Activated T-cell treated with anti-CD3 and anti-CD28 coated beads, Interleukin-2, amount 50 U/mL, for 24 hours (primary cell): ENCODE measurements at places on chromosomes 5 and 9.
A peak's percentile ranks its signal among the peaks of the same experiment; 100 is the strongest.

DNA sequence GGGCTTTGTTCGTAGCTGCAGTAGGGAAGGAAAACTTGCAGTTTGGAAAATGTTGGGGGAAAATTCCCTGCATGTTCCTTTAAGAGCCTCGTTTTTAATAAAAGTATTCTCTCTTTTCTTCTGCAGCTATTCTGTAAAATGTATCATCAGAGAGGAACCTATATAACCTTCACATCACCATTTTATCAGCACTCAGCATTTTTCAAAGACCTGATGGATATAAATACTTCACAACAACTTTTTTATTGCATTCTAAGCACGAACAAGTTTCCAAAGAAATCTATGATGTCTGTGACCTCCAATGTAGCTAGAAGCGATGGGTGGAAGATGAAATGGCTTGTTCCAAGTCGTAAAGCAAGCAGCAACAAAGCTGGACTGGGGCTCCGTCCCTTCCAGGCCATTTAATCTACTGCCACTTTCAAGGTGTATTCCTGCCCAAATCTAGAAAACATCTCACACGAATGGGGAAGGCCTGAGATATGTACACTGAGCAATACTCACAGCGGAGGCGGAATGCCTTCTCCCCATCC, 84.0 kb downstream of the NSUN2 start:
- peaks cover 6% of the 10 kb centered on the region for H3K4me1 ChIP-seq
- H3K27me3 ChIP-seq = peaks cover 10% of the 10 kb centered on the region
- no peak overlapping the region for H3K4me3 ChIP-seq
- no peak for DNase-seq
- no peaks in the 10 kb centered on the region for H3K36me3 ChIP-seq
- H3K27ac ChIP-seq = no peak overlapping the region

GRCh38 chr5:143921525-143922311, 109.8 kb downstream of the HMHB1 start:
- DNase-seq = no peak
- no peak overlapping the region for H3K27ac ChIP-seq
- H3K4me1 ChIP-seq = peaks cover 18% of the 10 kb centered on the region
- no peaks in the 10 kb centered on the region for H3K27me3 ChIP-seq
- no peak overlapping the region for H3K4me3 ChIP-seq

DNA sequence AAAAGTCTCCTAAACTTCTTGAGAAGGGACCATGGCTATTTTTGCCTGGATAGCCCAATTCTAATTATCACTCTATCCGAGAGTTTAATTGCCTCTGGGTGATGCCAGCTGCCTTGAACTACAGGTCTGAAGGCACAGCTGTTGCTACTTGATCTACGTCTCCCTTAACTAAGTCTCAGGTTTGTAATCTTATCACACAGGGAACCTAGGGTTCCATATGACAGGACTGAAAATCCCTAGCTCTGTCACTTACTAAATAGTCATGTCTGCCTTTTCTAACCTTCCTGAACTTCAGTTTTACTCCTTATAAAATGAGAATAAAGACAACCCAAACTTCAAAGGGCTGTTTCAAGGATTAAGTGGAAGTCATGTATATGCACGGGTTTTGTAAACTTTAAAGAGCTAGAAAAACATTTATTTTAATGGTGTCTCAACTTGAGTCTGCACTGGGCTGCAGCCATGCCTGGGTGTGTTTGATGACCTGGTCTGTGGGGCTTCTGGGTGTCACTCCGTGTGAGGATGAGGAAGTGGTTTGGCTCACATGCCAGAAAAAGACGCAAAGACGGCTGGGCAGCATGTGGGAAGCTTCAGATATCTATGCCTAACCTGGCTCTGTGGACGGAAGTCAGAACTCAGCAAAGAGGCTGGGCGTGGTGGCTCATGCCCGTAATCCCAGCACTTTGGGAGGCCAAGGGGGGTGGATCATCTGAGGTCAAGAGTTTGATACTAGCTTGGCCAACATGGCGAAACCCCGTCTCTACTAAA, 129.3 kb upstream of the SLC44A1 start:
- H3K36me3 ChIP-seq = no peaks in the 10 kb centered on the region
- no peak overlapping the region for H3K27ac ChIP-seq
- H3K27me3 ChIP-seq = no peaks in the 10 kb centered on the region
- no peak for DNase-seq
- peaks cover 27% of the 10 kb centered on the region for H3K4me1 ChIP-seq
- H3K4me3 ChIP-seq = peak overlapping the region; percentile 39

- H3K4me3 ChIP-seq = no peak overlapping the region
- H3K4me1 ChIP-seq = peaks cover 27% of the 10 kb centered on the region
- H3K27ac ChIP-seq = no peak overlapping the region
- no peaks in the 10 kb centered on the region for H3K27me3 ChIP-seq
- no peak for DNase-seq
Observed at GRCh38 chr5:56516441-56516840, 283.3 kb upstream of the ANKRD55 start.
